ENCODE measurements at places on chromosomes 16 and 17.

GRCh38 chr17:74859459-74860228 lies at the start of gene GRIN2C:
GRIN2C (minus strand) TSS chr17:74859885; CDS start chr17:74855092, 4,793 bp downstream.
- DNase-seq: no peak

DNA sequence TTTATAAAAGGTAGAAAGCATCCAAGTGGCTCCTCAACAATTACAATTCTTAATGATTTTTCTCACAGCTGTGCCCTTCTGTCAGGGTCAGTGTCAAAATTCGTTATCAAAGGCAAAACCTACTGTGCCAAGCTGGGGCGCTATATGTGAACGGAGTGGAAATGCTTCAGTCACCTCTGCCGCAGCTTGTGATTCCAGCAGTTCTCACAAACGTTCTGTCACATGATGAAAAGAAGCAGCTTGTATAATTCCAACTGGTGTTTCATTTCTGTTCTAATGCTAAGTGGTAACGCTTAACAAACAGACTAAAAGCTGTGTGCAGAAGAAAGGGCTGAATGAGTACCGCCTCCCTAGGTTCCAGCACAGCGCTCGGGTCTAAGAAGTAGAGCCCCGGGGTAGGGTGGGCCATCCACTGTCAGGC lies 14.2 kb downstream of the PLD6 start:
- DNase-seq: no peak

- DNase-seq: no peak
Measured at GRCh38 chr17:45090711-45091110, 29.6 kb downstream of the NMT1 start.

GRCh38 chr17:66906321-66907278 lies 57.9 kb upstream of the CACNG4 start:
- DNase-seq: peak; percentile 33

- DNase-seq: no peak
Measured at GRCh38 chr17:16258901-16259300, 41.9 kb downstream of the PIGL start.

Measured in stimulated activated CD8-positive, alpha-beta memory T cell treated with anti-CD3 and anti-CD28 coated beads, Interleukin-7, amount 100 ng/mL, for 1 hour (primary cell).